ENCODE measurements at places on chromosomes 7 and 10. TPM values are rescaled to one million over a fixed set of nuclear protein-coding genes. Genes with fewer than 3 reads are reported as not detected.

The TCTN3 gene
- total RNA-seq, result 25.8 TPM

The NANOS1 gene
- total RNA-seq, result 15.7 TPM

The COL13A1 gene
- total RNA-seq, result 1.8 TPM

The PODXL gene
- 13.8 TPM for total RNA-seq

The SUFU gene
- 4.8 TPM for total RNA-seq

The GIMAP8 gene
- total RNA-seq, result 2.8 TPM

The GJC3 gene
- not detected for total RNA-seq

The NEURL1 gene
- total RNA-seq, result 33.4 TPM

The SH2B2 gene
- total RNA-seq, result 10.8 TPM

The PTF1A gene
- not detected for total RNA-seq

The OLAH gene
- total RNA-seq, result not detected

The PRR15 gene
- not detected for total RNA-seq

The SPDYE18 gene
- not detected for total RNA-seq

The HMX2 gene
- 0.92 TPM for total RNA-seq

The IDI2 gene
- not detected for total RNA-seq

The COBL gene
- 5.1 TPM for total RNA-seq

The BLNK gene
- total RNA-seq, result 0.23 TPM

The GRID1 gene
- total RNA-seq, result 20.1 TPM

The INMT gene
- 0.23 TPM for total RNA-seq

The SORBS1 gene
- 90.7 TPM for total RNA-seq

The POM121L12 gene
- not detected for total RNA-seq

The AKR1D1 gene
- not detected for total RNA-seq

The CRPPA gene
- 11.8 TPM for total RNA-seq

The TAS2R4 gene
- total RNA-seq, result 4.4 TPM

The SOSTDC1 gene
- total RNA-seq, result 9.7 TPM

The NKX2-3 gene
- total RNA-seq, result not detected

The ARHGAP22 gene
- total RNA-seq, result 7.2 TPM

The GTF2IRD1 gene
- total RNA-seq, result 17.5 TPM

The MYH16 gene
- not detected for total RNA-seq
